Stimulated activated CD8-positive, alpha-beta memory T cell treated with anti-CD3 and anti-CD28 coated beads, Interleukin-15, amount 100 ng/mL, for 4 hours (primary cell): ENCODE measurements at places on chromosomes 13 and 19.
A peak's percentile ranks its signal among the peaks of the same experiment; 100 is the strongest.

DNA sequence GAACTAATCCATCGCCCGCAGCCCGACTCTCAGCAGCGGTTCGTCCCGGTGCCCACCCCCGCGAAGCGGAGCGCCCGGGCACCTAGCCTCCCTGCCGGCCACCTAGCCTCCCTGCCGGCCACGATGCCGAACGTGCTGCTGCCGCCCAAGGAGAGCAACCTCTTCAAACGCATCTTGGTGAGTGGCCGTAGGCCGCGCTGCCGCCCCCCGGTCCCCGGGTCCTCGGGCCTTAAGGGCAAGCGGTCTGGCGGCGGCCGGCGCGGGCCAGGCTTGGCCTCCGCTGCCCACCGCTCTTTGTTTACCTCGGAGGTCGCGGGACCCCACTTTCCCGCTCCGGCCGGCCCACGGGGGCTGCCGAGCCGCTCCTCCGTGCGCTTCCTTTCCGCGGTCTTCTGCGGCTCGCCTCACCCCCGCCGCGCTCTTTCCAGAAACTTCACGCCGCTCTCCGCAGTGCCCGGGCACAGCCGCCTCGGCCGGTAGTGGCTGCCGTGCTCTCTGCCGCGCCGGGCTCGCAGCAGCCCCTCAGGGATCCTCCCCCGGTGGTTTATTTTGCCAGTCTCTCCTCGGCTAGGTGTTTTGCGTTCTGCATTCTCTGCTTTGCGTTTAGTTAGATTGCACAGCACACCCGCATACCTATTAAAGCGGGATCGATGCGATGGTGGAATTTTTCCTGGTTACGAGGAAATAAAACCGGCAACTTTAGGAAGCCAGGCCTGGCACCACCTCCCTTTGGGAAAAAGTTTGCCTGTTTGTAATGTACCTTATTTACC is 524 bp downstream of the NAA16 start:
- peak; percentile 37 for DNase-seq

DNA sequence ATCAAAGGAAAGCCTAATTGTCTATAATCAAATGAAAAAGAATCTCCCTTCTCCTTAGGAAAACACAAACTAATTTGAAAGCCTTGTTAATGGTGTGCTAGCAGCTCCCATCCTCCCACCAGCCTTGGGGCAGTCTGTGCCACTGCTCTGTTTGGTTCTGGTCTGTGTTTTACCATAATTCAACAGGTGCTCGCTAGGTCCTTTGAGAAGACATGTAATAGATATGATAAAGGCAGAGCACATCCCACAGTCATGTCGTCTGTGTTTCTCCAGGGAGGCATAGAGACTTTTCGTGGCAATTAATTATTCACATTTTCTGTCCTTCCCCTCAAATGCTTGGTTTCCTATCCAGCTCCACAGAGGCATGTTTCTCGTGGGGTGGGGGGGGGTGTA is 23.8 kb downstream of the FAM124A start:
- DNase-seq = no peak

DNA sequence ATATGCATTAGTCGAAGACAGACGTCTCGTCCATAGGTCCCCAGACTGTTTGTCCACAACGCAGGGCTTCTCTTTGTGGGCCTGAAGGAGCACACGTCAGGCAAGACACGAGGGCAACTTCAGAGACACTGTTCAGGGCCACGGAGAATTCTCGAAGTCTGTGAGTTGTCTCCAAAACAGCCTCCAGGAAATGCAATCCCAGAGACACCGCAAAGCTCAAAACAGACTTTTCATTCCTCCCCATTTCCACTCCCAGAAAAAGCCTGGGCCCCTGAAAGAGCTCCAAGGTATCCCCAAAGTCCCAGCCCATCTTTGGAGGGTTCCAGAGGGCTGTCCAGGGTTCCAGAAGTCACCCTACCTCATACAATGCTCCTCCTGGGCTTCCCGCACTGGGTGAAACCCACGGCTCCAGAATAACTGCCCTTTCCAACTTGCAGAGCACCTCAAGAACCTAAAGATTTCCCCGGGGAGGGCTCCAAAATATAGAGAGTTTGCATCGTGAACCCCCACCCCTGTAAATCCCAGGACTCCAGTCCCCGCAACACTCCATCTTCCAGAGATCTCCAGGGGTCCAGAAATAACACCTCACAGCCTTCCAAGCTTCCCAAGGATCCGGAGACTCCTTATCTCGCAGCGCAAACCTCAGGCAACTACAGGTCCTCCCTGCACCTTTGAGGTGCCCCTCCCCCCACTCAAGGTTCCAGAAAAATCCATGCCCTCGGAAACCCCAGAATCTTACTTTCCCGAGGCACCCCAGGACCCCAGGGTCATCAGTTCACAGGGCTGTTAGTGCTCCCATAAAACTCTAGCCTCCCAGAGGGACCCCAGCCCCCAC is 687 bp upstream of the FTL start:
- DNase-seq = no peak

GRCh38 chr13:79692846-79693245 is 211.9 kb downstream of the NDFIP2 start:
- DNase-seq = no peak

- DNase-seq = no peak
These were observed 17.8 kb upstream of the IGLON5 start for GRCh38 chr19:51293571-51294210.

DNA sequence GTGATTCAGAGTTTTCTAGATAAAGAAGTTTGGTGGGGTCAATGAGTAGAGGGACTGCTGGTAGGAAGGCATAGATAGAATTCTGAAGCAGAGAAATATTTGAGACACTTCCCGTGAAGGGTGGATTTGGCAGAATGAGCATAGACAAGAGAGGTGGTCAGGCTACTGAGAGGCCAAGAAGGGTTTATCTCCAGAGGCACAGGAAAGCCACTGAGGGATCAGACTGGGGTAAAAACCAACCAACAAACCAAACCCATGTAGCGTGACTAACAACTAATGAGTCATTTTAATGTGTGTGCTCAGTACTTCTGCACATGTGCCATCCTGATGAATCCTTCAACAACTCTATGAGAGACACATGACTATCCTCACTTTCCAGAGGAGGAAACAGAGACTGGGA is 60.0 kb upstream of the SERP2 start:
- no peak for DNase-seq

DNA sequence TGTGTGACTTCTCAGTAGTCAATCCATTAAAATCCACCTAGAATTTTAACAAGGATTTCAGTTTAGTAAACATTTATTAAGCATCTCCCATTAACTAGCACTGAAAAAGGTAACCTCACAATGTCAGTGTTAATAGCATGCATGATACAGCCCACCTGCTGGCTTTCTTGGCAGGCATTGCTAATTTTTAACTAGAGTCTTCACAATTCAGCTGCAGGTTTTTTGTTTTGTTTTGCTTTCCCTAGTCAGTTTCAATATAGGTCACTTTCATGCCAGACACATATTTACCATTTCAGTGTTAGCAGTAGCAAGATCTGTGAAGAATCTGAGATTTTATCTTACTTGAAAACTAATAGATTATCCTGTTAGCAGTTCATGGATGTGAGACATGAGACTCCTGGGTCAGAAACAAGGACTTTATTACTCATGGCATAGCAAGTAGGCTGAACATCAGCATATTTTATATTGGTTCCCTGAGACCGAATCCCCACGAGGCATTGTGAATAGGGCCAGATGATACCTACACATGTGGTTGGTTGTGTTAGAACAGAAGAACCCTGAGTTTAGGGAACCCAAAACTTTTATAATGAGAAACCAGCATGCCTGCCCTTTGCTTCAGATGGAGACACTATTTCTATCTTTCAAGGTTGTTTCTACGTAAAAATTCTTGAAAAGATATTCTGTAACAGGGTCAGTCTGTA is 198.0 kb upstream of the HTR2A start:
- DNase-seq = no peak

DNA sequence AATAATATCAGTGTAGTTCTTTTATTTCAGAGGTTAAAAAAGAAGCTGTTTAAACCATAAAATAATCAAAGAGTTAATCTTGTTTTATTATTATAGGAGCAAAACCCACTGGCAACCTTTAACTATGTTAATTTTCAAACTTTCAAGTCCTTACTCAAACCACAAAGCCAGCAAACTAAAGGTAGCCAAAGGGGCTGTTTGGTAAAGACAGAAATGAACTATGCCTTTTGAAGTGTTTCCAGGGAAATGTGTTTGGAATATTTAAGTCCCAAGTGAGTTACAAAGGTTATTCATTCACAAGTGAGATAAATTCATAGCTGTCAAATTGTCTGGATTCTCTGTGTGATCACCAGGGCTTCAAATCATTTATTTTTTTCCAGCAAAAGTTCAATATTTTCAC is 264.7 kb downstream of the MZT1 start:
- DNase-seq = no peak

- no peak for DNase-seq
These were observed 962 bp upstream of the IRS2 start for GRCh38 chr13:109787135-109787954.

GRCh38 chr13:113357529-113357928 is 6.4 kb downstream of the GRTP1 start:
- no peak for DNase-seq

- DNase-seq = no peak
These were observed 928 bp upstream of the PNPLA6 start for GRCh38 chr19:7534531-7535046.

- DNase-seq = no peak
These were observed 6.6 kb upstream of the DDX39A start for GRCh38 chr19:14425696-14426138.

DNA sequence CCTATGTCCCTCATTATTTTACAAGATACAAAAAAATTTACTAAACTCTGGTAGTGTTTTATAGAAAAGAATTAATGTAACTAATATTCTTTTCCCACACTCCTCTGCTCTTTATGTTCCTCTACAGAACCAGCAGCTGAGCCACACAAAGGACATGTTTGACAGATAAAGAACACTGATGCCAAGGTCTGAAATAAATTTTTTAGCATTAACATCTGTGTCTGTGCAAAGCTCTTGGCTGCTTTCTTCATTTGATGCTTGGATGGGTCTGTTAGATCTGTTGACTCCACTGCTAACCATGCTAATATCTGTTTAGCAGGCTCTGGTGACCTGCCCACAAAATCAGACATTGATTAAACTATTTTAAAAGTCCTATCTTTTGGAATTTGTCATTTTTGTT is 2363.8 kb downstream of the PCDH9 start:
- DNase-seq = no peak

DNA sequence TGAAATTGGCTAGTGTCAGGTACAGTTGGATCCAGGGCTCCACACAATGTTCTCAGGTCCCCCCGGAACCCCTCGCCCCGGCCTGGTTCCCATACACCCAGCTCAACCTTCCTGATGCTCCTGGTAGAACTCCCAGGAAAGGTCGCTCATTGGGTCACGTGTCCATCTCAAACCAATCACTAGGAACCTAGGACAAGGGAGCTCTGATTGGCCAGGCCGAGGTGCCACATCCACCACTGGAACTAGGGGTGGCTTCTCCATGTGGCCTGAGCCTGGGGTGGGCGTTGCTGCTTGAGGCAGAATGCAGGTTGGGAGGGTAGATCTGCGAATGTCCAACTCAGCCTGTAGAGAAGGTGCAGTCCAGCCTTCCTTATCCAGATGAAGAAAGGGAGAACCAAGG is 6.9 kb upstream of the MEF2B start:
- no peak for DNase-seq

- no peak for DNase-seq
These were observed 14.3 kb upstream of the HSPH1 start for GRCh38 chr13:31175847-31176532.

DNA sequence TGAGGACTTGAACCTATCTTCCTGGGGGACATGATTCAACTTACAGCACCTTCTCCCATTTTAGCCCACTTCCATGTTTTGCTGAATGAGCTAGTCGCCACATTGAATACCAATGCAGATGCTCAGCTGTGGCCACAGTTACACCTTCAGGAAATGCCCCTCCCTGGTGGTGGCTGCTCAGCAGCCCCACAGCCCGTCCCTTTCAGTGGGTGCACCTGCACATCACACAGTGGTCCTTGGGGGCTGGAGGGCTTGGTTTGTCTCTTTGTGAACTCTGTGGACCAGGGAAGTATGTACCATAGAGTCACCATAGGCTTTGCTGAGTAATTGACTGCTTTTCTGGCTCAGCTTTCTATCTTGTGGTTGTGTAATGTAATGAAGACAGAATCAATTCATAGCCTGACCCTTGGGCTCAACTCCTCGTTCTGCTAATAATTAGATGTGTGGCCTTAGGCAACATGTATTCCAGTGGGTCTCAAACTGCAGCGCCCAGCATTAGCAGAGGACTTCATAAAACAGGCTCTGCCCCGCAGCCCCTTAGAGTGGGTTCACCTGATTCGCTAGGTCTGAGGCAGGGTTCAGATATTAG is 48.1 kb upstream of the FARP1 start:
- DNase-seq = no peak

DNA sequence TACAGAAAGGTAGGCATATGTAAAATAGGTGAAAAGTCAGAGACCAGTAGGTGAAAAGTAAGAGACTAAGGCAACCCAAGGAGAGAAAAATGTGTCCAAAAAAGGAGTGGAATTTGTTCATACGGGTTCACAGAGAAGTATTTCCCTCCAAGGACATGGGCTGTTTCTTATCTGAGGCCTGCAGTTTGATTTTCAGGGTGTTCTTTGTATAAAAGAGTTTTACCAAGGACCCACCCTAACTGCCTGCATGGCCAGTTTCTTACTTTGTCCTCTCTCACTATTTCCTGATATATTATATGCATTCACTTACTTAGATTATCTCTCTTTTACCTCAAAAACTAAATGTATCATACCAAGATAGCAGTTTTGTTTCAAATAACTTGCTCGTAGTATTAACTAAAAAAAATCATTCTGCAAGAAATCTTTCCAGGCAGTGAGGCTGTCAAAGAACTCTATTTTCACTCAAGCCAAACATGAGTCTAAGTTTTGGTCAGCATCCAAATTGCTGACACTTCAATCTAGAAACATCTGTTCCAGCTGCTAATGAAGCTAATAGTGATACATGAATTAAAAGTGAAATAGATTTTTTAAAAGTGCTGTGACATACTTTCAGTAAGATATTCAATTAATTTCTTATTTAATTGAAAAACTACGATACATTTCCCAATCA is 141.4 kb upstream of the SGCG start:
- DNase-seq = no peak

- no peak for DNase-seq
These were observed 57.2 kb downstream of the CHST8 start for GRCh38 chr19:33678796-33679585.

DNA sequence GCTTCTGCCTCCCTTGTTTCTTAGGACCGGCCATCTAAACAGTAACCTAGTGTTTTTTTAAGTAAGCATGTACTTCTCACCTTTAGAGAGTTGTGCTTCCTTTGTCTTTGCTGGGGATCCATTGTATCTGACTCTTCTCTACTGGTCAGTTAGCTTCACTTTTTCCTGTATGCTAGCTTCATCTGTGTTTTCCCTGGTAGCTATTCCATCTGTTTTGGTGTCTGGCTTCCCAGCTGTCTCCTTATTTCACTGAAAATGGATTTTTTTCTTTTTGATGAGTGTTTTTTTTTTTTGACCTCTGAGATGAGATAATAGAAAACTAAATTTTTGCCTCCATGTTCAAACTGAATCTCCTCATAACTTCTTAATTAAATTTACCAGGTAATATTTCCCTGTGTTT is 637.0 kb upstream of the SLC10A2 start:
- DNase-seq = no peak

- DNase-seq = no peak
These were observed 11.4 kb downstream of the ALOX5AP start for GRCh38 chr13:30746791-30747190.
